ENCODE measurements at places on chromosomes 11 and 22.
A peak's percentile ranks its signal among the peaks of the same experiment; 100 is the strongest.

GRCh38 chr22:19134874-19135273 lies 3.8 kb downstream of the TSSK2 start:
- DNase-seq, result no peak

GRCh38 chr11:12356944-12357655 lies 20.3 kb upstream of the PARVA start:
- DNase-seq, result no peak

GRCh38 chr11:117933475-117933874 lies 4.3 kb upstream of the TMPRSS13 start:
- peak; percentile 15 for DNase-seq

DNA sequence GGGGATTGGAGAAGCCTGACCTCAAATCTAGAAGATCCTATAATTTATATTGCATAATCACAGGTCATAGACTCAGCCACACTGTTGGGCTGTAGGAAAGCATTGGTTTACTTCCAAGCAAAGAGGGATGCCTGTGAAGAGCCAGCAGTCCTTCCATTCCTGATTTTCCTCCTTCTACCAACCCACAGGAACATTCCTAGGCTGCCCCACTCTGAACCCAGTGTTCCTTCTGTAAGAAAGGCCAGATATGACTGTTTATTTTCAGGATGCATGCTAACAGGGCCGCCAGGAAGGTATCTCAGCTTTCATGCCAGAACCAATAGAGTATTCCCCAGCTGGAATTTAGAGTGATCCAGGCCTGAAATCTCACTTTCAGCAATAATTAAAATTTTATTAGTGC lies 197.1 kb downstream of the ETS1 start:
- no peak for DNase-seq

- no peak for DNase-seq
Measured at GRCh38 chr11:131916638-131917037, 546.2 kb downstream of the NTM start.

GRCh38 chr11:74686792-74687191 lies 44.4 kb downstream of the CHRDL2 start:
- no peak for DNase-seq

DNA sequence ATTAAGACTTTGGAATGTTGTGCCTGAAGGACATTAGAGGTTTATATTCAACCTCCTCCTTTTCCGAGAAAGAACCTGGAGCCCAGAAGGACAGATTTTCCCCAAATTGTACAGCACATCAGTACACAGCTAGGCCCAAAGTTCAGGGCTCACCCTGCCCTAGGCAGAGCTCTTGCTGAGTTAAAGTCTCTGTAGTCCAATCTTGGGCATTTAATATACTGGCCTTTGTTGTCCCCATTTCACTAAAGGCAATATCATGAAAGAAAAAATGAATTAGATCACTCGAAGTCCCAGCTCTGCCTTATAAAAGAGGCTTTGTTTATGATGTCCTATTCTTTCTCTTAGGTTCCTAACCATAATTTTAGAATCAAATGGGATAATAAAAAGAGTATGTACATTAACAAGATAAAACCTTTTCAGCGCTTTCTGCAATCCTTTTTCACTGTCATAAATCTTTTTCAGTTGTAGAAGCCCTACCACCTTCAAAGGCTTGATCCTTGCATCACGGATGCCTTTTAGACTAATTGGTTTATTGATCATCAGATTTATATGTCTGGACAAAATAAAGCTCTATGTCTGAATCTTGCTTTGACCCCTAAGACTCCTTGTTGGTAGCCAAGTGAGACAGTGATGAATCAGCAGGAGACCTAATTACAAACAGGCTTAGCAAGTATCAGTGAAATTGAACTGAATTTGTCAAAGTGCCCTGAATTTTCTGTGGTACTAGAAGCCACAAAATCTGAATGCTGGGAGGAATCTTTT lies 39.8 kb downstream of the RELT start:
- no peak for DNase-seq

DNA sequence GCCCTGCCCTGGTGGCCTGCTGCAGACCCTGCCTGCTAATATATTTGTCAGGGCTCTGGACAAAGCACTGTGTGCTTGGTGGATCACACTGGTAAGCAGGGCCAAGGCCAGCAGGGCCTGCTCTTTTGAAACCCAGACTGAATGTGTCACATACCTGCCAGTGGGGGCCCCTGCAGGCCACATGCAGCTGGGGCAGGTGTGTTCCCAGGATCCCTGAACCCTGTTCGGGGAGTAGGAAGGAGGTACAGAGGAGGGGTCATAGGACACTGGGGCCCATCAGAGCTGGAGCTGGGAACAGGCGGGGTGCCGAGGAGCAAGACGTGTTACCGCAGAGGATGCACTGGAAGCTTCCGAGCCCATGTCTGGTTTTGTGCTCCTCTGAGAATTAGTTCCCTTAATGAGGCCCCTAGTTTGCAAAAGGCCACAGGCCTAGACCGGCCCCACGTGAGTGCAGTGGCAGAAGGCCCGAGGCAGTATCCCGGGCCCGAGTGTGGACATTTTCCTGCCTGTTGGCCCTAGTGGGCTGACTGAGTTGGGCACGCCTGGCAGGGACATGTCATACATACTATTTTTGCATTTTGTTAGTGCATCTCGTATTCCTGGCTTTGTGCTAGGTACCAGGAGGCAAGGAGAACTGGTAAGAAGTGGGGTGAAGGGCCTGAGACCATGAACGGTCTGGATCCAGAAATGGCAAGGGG lies 11.2 kb upstream of the ACR start:
- no peak for DNase-seq

GRCh38 chr11:58276151-58276550 lies 8.1 kb upstream of the OR10W1 start:
- no peak for DNase-seq

GRCh38 chr11:41836431-41836830 lies 377.0 kb upstream of the LRRC4C start:
- no peak for DNase-seq

DNA sequence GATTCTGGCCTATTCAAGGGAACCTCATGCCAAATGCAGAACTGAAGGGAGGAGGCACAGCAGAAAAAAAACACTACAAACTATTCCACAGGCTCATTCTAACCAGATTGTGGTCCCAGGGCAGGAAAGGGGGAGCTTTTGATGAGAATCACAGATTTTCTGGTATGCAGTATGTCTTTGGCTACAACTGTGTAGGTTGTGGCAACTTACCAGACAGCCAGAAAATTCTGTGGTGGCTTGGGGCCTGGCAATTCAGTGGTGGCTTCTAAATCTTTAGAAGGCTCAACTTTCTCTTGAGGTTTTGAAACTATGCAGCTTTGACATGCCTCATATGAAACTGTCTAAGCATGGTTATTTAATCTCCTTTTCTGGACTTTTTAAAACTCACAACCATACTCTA lies 850.8 kb upstream of the CCDC90B start:
- no peak for DNase-seq

DNA sequence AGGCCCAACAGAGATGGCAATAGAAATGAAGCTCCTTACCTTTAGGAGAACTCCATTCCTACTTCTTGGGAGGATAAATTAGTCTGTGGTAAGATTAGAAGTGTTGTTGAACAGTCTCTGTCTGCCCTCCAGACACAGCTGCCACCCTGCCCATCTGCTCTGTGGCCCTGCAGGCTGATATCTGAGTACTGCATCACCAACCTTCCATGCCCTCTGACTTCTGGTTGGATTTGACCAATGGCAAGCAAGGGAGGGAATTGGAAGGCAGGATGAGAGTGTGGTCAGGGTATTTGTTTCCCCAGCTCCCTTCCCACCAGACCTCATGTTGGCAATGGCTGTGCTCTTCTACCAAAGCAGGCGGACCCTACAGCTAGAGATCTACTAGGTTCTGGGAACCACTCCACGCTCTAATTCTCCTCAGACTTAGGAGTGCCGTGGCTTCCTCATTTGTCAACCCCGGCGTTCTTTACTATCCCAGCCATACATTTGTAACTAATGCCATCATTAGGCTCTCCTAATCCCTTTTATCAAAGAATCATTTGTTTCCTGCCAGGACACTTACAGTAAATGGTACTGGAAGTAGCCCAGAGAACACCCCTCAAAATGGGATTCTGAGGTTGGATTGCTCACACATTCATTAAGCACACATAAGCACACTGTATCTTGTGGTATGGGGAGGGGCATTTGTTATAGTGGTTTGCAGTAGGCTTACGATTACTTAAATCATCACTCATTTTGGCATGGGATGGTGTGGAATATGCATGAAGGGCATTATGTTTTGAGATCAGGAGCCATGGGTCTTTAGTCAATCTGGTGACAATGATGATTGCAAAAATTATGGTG lies 35.4 kb upstream of the CD44 start:
- no peak for DNase-seq

DNA sequence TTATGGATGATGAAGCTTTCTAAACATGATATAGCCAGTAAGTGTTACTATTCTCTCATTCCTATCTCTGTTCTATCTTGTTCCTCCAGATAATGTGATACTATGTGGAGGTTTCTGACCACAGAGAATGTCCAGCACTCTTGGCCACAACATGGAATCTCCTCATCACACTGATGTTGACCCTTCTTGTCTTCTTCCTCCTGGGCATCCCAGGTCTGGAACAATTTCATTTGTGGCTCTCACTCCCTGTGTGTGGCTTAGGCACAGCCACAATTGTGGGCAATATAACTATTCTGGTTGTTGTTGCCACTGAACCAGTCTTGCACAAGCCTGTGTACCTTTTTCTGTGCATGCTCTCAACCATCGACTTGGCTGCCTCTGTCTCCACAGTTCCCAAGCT lies 9.9 kb upstream of the OR56B1 start:
- no peak for DNase-seq

DNA sequence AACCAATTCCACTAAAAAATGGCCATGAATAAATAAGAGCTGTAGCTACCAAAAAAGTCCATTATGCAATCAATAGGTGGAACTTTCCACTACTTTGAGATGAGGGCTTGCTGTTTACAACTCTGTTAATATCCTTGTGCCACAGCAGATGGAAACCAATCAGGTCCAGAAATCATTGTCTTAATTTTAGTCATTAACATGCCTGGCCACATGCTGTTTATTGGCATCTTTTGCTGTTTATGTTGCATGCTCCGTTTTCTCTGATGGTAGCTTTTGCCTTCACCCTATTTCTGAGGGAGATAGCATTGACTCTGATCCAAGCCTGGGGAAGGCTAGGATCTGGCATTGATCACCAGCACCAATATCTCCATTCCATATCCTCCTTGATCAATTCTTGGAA lies 192.9 kb upstream of the SEZ6L start:
- DNase-seq, result no peak

- no peak for DNase-seq
Measured at GRCh38 chr11:79471071-79471844, 30.4 kb upstream of the TENM4 start.

- peak; percentile 87 for DNase-seq
Measured at GRCh38 chr11:75802913-75803820, 11.8 kb upstream of the UVRAG start.

DNA sequence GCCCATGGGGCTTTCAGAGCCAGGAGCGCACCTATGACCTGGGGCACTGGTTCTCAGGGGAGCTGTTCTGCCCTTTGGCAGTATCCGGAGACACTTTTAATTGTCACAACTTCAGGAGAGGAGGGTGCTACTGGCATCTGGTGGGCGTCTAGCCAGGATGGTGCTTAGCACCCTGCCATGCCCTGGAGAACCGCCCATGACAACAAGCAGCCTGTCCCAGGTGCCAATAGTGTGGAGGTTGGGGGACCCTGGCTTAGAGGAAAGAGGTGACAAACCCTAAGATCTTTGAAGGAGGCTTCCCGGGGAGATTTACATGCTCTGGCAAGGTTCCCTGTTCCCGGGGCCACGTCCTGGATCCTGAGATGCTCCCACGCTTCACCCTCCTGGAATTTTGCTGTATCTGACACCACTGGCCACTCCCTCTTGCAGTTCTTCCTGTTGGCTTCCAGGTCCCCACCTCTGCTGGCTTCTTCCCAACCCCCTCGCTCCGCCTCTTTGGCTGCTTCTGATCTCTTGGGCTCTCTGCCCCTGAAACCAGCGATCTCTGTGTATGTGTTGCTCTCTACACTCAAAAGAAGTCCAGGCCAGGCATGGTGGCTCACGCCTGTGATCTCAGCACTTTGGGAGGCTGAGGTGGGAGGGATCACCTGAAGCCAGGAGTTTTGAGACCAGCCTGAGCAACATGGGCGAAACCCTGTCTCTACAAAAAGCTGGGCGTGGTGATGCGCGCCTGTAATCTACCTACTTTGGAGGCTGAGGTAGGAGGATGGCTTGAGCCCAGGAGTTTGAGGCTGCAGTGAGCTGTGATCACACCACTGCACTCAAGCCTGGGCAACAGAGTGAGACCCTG lies 31.1 kb downstream of the FADS3 start:
- no peak for DNase-seq

GRCh38 chr11:69775163-69775755 lies at the start of gene FGF4:
TSS of gene FGF4 (minus strand) at chr11:69775341. CDS start at chr11:69775084, 257 bp downstream.
- DNase-seq, result no peak

DNA sequence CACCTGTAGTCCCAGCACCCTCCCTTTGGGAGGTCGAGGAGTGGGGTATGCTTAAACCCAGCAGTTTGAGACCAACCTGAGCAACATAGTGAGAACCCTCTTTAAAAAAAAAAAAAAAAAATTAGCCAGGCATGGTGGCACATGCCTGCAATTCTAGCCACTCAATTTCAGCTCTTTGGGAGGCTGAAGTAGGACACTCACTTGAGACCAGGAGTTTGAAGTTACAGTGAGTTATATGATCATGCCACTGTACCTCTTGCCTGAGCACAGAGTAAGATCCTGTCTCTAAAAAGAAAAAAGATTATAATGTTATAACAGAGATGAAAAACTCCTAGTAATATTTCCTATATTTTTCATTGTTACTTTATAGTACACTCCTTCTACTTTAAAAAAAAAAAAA lies 23.9 kb downstream of the PIK3C2A start:
- no peak for DNase-seq

- DNase-seq, result no peak
Measured at GRCh38 chr22:17876306-17876831, 102.1 kb upstream of the BID start.

DNA sequence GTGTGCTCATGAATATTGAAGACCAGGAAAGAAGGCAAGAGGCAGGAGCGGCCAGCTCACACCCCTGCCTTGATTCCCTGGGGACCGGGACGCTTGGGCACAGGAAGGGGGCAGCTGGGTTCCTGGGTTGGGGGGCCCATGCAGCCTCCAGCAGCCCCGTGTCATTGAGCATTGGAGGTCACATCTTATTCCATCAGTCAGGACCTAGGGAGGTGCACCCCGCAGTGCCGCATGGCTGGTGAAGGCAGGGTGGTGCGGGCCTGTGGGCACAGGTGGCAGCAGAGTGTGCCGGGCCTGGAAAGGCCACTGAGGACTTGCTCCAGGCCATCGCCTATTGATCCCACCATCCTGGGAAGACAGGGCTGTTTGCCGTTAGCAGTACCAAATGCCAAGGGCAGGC lies 116.3 kb upstream of the NECTIN1 start:
- DNase-seq, result no peak

DNA sequence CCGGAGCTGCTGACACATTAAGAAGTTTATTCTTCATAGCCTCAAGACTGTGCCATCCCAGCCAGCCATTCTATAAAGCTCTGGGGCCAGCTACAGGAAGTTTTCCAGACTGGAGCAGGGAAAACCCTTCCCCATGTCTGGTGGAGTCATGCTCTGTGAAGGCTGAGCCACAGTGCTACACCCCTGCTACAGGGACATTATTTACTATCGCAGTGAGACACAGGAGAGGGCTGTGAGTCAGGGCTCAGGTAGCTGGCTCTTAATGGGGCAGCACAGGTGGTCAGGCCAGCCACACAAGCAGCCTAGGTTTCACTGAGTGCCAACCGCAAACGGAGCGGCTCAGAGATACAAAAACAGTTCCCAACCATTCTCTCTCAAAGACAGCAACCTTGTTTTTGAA lies 12.1 kb downstream of the HPS4 start:
- no peak for DNase-seq
